ENCODE measurements at places on chromosomes 4 and X. TPM values are rescaled to one million over a fixed set of nuclear protein-coding genes. Genes with fewer than 3 reads are reported as not detected.

The CFP gene
- polyA plus RNA-seq, result 4.0 TPM

The PAGE1 gene
- polyA plus RNA-seq, result not detected

The ADGRA3 gene
- 52.3 TPM for polyA plus RNA-seq

The GAGE13 gene
- polyA plus RNA-seq, result not detected

The AKAP14 gene
- polyA plus RNA-seq, result 0.10 TPM

The AWAT2 gene
- not detected for polyA plus RNA-seq

The SMR3B gene
- polyA plus RNA-seq, result not detected

The BEND2 gene
- polyA plus RNA-seq, result not detected

The FAM47E gene
- polyA plus RNA-seq, result 7.6 TPM

The SMIM31 gene
- 44.6 TPM for polyA plus RNA-seq

The FAM184B gene
- polyA plus RNA-seq, result 0.03 TPM

The ZNF157 gene
- polyA plus RNA-seq, result not detected

The FAM199X gene
- polyA plus RNA-seq, result 21.0 TPM

The VEGFD gene
- polyA plus RNA-seq, result 1.1 TPM

The TMSB15B gene
- 1.9 TPM for polyA plus RNA-seq

The ADAM29 gene
- not detected for polyA plus RNA-seq

The CFAP299 gene
- polyA plus RNA-seq, result not detected

The PPEF2 gene
- polyA plus RNA-seq, result 0.09 TPM

The AFF2 gene
- polyA plus RNA-seq, result not detected

The FATE1 gene
- 0.13 TPM for polyA plus RNA-seq

The HEPH gene
- polyA plus RNA-seq, result 60.5 TPM

The CFAP47 gene
- polyA plus RNA-seq, result 0.07 TPM

The SPANXD gene
- not detected for polyA plus RNA-seq

The ADGRL3 gene
- 7.9 TPM for polyA plus RNA-seq

The F8A1 gene
- polyA plus RNA-seq, result 13.2 TPM

The GYG2 gene
- 1.8 TPM for polyA plus RNA-seq

The ITM2A gene
- polyA plus RNA-seq, result 5.9 TPM

The KIT gene
- polyA plus RNA-seq, result 0.54 TPM

The DDIT4L gene
- not detected for polyA plus RNA-seq

The DCUN1D4 gene
- polyA plus RNA-seq, result 5.7 TPM

The MSX1 gene
- not detected for polyA plus RNA-seq

The MED14 gene
- polyA plus RNA-seq, result 72.7 TPM

The CD40LG gene
- polyA plus RNA-seq, result 0.97 TPM

The TCEAL6 gene
- polyA plus RNA-seq, result not detected

The IQCM gene
- polyA plus RNA-seq, result not detected

The ODAPH gene
- polyA plus RNA-seq, result not detected

The CDKN2AIP gene
- polyA plus RNA-seq, result 19.2 TPM

The ZNF185 gene
- polyA plus RNA-seq, result 1.1 TPM

The GASK1B gene
- polyA plus RNA-seq, result 4.3 TPM

The SMPX gene
- polyA plus RNA-seq, result 4.1 TPM

The MAGEA4 gene
- not detected for polyA plus RNA-seq

The ZC4H2 gene
- 9.2 TPM for polyA plus RNA-seq

The PCDH19 gene
- polyA plus RNA-seq, result not detected

The NKX3-2 gene
- not detected for polyA plus RNA-seq

The ARX gene
- polyA plus RNA-seq, result 0.27 TPM

The TMEM144 gene
- 12.2 TPM for polyA plus RNA-seq

The C4orf17 gene
- not detected for polyA plus RNA-seq

The P2RY4 gene
- 5.0 TPM for polyA plus RNA-seq

The ADAMTS3 gene
- polyA plus RNA-seq, result 0.16 TPM

The TLL1 gene
- polyA plus RNA-seq, result 1.6 TPM

The SATL1 gene
- polyA plus RNA-seq, result 0.04 TPM

The XKRX gene
- polyA plus RNA-seq, result 1.4 TPM

The GPR34 gene
- polyA plus RNA-seq, result 0.45 TPM

The ACTRT1 gene
- not detected for polyA plus RNA-seq

The SERTM2 gene
- 0.03 TPM for polyA plus RNA-seq

The OPHN1 gene
- 1.6 TPM for polyA plus RNA-seq

The VSIG4 gene
- 90.1 TPM for polyA plus RNA-seq

The CRLF2 gene
- polyA plus RNA-seq, result not detected

The SCD5 gene
- 73.0 TPM for polyA plus RNA-seq

Data from small intestine (tissue), 16 donors.